ENCODE measurements at places on chromosomes 5 and 9. TPM values are rescaled to one million over a fixed set of nuclear protein-coding genes. Genes with fewer than 3 reads are reported as not detected.

DNA sequence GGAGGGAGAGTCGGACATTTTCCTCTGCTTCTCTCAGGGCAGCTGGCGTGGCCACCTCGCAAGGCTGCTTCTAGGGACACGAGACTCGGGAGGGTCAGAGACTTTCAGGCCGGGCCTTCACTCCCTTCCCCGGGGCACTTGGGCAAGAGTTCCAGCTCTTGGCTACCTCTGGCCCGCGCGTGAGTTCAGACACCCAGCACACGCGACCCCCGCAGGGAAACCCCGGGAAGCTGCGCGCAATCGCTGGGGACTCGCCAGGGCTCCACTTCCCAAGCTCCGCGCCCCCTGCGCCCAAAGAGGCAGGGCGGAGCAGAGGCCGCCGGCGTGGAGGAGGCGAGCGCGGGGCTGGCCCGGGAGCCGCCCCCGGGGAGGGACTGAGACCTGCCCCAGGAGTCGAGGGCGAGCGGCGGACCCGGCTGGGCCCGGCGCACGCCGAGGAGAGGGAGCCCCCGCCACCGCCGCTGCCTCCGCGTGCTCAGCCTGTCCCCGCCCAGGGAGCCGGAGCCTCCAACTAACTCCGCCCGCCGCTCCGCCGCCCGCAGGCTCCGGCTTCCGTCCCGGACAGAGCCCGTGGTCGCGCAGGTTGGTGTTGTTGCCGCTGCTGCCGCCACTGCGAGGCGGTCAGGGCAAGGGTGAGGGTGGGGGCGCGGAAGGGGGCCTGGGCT is at the start of gene PAM:
PAM (plus strand) TSS at position 539 of the 665 bp plus-strand sequence. CDS start 110,891 bp downstream, outside the sequence.
- peak; percentile 89 for DNase-seq

- DNase-seq = no peak
Measured at GRCh38 chr5:27010646-27011045, 27.7 kb downstream of the CDH9 start.

DNA sequence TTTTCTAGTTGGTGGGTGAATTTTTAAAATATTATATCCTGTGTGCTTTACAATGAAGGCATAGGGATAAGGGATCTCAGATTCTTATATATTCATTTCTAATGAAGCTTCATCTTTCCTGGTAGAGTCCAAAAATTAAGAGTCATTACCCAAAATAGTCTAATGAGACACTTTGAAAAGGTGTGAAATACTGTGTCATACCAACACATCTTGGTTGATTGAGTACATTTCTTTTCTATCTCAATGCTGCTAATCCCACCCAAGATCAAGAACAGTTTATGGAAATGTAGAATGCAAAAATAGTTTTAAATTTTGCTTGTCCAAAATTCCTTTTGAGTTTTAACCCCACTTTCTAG is 7.4 kb downstream of the EBF1 start:
- DNase-seq = no peak

- no peak for DNase-seq
Measured at GRCh38 chr9:9045572-9045971, 1246.0 kb upstream of the DMAC1 start.

GRCh38 chr5:173735184-173735583 is 118.7 kb upstream of the BOD1 start:
- DNase-seq = no peak

- no peak for DNase-seq
Measured at GRCh38 chr5:30900367-30900766, 293.1 kb upstream of the CDH6 start.

DNA sequence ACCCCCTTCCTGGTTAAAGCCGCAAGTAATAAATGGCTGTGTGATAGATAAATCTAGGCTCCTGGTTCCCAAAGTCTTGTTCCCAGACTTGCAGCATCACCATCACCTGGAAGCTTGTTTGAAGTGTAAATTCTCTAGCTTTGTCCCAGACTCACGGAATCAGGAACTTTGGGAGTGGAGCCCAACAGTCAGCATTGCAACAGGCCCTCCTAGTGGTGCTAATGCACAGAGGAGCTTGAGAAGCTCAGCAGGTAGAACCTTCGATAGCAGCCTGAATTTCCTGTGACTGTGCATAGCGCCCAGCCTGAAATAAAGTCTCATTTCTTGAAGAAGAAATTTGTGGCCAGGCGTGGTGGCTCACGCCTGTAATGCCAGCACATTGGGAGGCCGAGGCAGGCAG is 30.3 kb upstream of the MELK start:
- peak; percentile 15 for DNase-seq

Gene PCDHGB1
- polyA plus RNA-seq = 0.92 TPM

Gene PCDHA9
- polyA plus RNA-seq = not detected

Gene PCDHGB7
- polyA plus RNA-seq = 2.1 TPM
